ENCODE measurements at places on chromosomes 16 and 17.

DNA sequence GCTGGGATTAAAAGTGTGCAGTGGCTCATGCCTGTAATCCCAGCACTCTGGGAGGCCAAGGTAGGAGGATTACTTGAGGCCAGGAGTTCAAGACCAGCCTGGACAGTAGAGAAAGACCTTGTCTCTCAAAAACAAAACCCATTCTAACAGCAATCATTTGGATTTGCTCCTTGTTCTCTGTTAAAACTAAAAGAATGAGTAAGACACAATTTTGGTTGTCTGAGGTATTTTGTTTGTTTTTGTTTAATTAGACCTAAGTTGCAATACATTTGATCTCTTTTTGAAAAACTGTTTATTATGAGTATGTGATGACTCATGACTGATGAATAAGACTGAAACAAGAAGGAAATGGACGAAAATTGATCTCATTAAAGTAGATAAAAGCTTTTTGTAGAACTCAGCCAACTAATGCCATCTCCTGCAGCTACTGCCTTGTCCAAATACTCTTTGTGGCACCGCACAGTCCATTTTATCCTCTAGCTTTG lies 29.0 kb downstream of the GLG1 start:
- peak; percentile 82 for DNase-seq

- DNase-seq = no peak
These were observed 21.7 kb downstream of the TTYH2 start for GRCh38 chr17:74235040-74235581.

DNA sequence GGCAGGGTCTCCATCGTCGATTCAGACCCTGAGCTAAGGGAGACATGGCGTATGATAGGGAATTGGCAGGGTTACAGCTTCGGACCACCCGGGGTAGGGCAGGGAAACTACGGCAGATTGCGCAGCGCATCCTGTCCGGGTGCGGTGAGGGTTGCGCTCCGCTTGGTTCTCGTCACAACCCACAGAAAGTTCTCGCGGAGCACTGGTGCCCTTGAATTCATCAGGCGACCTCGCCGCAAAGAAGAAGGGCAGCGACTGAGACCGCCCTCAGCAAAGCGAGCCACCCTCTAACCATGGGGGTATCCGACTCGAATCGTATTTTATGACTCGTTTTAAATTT lies 1.2 kb downstream of the HS3ST3B1 start:
- peak; percentile 47 for DNase-seq

- no peak for DNase-seq
These were observed 331.1 kb downstream of the C16orf95 start for GRCh38 chr16:86986136-86986535.

DNA sequence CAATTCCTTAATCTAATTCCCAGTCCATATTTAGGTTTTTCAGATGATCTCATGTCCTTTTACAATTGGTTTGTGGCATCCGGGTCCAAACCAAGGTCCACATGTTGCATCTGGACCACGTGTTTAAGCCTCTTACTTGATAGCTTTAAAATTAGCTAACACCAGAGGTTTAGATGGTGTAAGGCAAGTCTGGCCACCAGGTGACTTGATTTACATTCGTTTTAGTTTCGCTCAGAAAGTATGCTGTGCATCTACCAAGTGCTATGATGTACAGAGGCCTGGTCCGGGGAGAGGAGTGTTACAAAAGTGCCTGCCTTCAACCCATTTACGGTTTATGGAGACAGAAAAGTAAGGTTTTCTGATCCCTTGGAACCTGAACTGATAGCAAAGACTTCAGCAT lies 878 bp upstream of the DNAJA2 start:
- peak; percentile 32 for DNase-seq

GRCh38 chr16:84503751-84504395 lies 586 bp downstream of the MEAK7 start:
- peak; percentile 43 for DNase-seq

GRCh38 chr16:73016488-73016830 lies 31.5 kb downstream of the ZFHX3 start:
- DNase-seq = no peak

DNA sequence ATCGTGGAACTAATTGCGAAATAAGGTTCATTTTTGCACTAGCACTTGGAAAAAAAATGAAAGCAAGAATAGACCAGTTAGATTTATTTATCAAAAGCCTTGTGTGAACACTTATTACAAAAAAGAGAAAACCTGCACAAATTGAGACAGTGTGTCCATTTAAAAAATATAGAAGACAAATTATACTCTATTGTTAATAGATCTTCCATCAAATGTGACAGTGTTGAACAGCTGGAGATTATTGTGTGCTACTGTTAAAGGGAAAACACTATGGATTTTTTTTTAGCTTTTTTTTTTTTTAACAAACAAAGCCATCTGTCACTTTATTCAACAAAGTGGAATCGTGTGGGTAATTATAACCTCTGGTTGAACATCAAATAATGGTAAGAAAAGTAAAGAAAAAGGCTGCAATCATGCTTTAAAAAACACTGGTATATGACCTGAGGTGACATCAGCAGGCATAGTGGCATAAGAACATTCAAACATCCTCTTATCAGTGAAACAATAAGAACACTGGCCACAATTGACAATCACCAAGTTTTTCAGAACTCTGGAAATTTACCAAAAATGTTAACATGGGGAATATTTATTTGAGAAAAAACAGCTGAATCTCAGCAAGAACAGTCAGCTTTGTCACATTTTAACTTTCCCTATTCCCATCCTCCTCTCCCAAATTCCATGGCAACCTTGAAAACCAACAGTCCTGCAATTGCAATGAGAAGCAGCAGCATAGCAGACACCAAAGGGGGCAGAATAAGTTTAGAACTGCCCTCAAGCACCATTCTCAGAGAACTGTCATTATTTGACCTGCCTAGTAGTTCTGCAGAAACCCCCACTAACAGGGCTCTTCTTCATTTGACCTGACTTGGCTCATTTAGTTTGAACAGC lies 442.3 kb upstream of the MON1B start:
- DNase-seq = no peak

- DNase-seq = peak; percentile 44
These were observed 68.2 kb upstream of the XYLT1 start for GRCh38 chr16:17538927-17539326.

DNA sequence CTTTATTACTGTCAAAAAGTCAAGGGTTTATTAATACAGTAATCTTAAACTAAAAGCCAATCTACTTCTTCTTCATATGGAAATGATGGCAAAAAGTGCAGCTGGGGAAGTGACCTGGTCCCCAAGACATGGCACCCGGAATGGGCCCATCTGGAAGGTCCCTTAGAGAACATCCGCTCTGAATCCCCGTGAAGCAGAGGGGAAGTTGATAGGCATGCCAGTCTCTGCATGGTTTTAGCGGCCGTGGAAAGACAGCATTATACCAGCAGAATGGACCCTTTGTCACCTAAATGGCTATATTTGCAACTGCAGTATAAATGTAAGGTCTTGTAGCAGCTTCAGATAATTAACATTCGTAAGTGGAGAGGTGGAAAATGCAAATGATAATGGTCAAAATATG lies 32.4 kb downstream of the COTL1 start:
- DNase-seq = no peak

GRCh38 chr16:3908951-3909437 lies 28.5 kb upstream of the CREBBP start:
- DNase-seq = no peak

GRCh38 chr16:89300311-89300975 lies 82.9 kb downstream of the ZNF778 start:
- peak; percentile 74 for DNase-seq
